ENCODE measurements at places on chromosomes 7 and 10.

DNA sequence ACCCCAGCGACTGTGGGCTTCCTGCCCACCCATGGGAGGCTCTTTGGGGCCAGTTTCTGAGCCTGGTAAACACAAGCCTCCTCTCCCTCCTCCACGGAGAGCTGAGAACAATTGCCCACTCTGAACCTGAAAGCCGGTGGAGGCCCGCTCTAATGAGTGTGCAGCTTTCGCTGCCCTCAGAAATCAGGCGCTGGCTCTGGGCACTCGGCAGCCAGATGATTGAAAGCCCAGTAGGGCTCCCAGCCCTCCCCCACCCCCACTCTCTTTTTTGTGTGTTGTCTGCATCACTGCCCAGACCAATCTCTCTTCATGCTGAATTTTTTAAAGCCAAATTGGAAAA, 438.9 kb downstream of the RPS24 start:
- no peak for DNase-seq

GRCh38 chr10:73889014-73889413, 14.7 kb upstream of the CAMK2G start:
- no peak for DNase-seq

- DNase-seq, result no peak
Observed at GRCh38 chr10:99369551-99369950, 40.4 kb downstream of the CNNM1 start.

DNA sequence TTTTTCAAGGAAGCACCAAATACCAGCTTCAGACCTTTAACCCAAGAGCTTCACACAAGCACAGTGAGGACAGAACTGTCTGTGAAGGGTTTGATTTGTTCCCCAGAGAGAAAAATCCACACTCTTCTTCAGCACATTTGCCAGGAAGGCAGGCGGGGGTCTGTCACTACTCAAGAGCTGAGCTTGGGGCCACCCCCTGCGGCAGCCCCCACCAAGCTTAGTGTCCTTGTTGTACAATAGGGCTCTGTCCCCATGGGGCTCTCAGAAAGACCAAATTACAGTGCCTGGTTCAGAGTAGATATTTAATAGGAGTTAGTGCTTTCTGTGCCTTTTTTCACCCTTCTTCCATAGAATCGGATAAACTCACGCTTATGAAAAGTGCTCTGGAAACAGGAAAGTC, 12.4 kb downstream of the ECHDC3 start:
- no peak for DNase-seq

DNA sequence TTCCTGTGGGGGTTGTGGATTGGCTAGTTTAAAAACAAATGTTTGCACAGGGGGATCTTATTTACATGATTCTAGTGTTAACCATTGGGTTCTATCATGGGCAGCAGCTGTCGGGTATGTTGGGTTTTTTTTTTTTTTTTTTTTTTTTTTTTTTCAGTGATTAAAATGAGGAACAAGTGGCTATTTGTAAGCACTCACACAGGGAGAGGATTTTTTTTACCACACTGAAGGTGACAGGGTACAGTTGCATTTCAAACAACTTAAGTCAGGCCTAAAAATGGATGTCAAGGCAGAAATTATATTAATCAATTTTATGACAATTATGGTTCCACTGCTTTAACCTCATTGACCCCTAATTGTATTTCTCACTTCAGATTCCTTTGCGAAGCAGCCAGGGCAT, 92.8 kb downstream of the CD36 start:
- no peak for DNase-seq

DNA sequence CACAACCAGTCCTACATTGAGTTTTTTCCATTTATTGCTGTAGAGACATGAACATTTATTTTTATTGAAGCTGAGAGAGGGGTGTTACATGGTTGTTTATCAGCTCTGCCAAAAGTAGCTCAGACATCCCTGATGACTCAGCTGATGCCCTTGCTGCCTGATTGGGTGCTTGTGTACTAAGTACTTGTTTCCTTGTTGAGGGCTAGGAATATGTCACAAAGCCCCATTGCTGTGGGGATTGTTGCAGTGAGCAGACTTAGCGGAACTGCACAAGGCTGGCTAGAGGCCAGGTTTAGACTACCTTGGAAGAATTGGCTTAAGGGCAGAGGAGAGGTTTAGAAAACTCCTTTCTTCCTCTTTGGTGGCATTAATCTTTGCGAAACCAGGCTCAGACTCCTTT, 110.6 kb downstream of the AUTS2 start:
- no peak for DNase-seq

DNA sequence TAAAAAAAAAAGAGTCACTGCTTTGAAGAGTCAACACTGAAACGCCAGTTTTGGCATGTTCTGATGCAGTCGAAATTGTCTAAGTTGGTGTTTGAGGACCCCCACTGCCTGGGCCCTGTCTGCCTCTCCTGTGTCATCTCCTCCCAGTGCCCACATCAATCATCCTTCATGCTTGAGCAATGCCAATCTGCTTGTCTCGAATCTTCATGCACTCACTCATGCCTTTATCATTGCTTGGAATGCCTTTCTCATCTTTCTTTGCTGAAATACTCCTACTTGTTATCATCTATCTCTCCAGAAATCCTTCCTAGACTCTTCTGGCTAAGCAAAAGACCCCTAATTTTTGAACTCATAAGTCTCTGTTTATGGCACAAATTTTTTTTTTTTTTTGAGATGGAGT, 42.1 kb upstream of the PLPP4 start:
- no peak for DNase-seq

DNA sequence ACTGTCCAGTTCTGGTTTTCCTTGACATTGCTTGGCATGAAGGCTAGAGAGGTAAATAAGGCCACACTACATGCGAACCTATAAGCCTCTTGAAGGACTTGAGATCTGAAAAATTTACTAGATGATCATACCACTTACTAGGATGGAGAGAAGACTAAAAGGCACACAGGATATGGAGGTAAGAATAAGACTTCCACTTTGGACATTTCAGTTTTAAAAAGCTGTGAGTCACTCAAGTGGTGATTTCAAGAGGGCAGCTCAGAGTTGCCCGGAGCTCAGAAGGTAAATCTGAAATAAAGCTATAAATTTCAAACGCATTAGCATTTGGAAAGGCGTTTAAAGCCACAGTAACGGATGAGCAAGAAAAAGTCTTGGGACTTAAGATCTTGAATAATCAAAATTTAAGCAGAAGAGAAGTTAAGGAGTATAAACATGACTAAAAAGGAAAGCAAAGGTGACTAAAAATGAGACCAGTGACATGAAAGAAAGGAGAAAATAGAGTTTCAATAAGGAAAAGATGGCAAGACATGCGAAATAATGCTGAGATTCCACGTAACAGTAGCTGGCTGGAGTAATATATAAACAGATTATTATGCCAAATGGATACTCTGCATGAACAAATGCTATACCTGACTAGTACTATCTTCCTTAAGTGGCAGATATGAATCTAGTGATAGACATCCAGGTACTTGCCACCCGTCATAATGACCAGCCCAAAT, 68.3 kb downstream of the SNX13 start:
- no peak for DNase-seq

DNA sequence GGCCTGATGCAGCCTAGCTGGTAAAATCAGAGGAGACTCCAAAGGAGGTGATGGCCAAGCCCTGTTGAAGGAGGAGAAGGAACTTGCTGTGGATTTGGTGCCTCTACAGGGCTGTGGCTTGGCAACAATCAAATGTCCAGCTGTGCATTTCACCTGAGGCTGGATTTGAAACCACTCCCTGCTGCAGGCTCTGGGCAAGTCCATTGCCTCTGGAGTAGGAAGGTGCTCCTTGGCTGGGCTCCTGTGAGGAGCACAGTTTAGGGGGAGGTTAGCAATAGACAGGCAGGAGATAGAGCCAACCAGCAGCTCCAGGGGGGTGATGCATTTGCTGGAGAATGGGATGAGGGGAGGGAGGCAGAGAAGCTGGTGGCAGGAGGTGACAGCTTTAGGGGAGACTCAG, 26.5 kb downstream of the CDH23 start:
- DNase-seq, result no peak

- no peak for DNase-seq
Observed at GRCh38 chr7:158001621-158002320, 585.9 kb downstream of the PTPRN2 start.

- DNase-seq, result no peak
Observed at GRCh38 chr7:112205343-112206237, 609 bp downstream of the DOCK4 start.

GRCh38 chr10:34244756-34245484, 570.2 kb downstream of the PARD3 start:
- DNase-seq, result no peak

GRCh38 chr7:1851721-1852516, 181.8 kb downstream of the ELFN1 start:
- no peak for DNase-seq

DNA sequence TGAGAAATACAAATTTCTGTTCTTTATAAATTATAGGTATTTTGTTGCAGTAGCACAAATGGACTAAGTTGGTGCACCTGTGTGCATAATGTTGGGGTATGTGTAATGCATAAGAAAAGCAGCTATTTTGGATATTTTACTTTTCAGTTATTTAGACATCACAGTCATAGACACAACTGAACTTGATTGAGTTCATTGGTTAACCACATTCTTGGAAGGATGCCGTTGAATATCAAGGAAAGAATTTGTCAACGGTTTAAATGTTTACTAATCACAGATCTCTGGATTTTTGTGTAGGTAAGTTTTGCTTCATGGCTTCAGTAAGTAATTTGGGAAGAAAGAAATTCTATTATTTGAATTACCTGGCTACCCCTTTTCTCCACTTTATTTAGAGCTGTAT, 4.1 kb downstream of the OTUD1 start:
- no peak for DNase-seq

GRCh38 chr10:126843299-126843934, 61.8 kb upstream of the DOCK1 start:
- DNase-seq, result no peak

DNA sequence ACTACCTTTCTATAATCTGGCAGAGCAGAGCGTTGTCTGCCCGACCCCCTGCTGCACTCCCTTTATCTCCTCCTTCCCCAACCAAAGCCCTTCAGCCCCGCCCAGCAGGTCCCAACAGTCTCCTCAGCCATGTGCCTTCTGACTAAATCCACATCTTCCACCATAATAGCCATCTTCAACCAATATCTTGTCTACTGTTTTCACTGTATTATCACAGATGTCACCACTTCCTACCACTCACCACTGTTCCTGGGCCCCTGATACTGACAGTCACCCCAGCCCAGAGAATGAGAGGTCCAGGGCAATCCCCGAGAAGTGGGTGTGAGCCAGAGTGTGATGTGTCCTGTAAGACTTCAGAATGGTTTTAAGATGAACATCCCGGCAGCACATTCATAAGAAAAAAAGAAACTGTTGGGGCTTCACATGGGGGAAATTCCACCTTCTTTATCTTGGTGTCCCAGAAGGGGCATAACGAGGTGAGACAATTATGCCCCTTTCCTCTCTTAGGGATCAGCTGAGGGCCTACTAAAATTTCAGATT, 25.3 kb downstream of the CCDC6 start:
- DNase-seq, result no peak

DNA sequence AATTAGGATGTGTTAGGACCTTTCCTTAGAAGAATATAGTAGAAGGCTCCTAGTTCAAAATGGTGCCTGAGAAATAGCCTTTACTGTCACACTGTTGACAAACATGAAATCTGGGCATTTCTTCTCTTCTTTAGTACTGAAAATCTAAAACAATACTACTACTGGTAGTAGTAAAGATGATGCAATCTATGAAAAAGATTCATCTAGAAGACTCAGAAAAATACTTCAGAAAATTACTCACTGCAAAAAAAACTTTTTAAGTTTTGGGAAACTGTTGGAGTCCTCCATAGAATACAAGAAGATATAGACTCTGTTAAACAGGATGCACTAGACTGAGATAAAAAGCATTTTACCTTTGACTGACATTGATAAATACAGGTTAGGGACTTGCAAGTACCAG, 67.1 kb downstream of the NRF1 start:
- DNase-seq, result no peak

DNA sequence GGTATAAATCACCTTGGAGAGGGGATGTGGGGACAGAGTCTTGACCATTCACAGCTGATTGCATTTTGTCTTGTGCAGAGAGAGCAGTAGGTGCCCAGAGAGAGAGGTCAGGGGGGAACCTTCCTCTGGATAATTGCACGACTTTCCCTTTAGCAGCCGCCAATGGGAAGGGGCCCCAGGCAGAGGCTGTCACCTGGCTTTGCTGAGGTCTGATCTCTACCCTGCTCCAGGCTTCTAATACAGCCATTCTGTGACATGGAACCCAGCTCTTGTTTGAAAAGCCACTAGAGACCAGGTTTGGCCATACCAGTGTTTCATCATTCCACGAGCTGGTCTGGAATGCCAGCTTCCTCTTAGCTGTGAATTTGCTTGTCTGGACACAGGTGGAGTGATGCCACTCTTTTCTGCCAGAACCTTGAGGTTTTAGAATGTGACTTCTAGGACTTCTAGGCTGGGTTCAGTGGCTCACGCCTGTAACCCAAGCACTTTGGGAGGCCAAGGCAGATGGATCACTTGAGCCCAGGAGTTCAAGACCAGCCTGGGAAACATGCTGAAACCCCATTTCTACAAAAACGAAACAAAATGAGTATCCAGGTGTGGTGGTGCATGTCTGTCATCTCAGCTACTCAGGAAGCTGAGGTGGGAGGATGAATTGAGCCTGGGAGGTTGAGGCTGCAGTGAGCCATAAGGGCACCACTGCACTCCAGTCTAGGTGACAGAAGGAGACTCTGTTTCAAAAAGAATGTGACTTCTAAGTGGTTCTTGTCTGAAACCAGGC, 159.9 kb downstream of the CAMK1D start:
- DNase-seq, result no peak

GRCh38 chr10:114102256-114102655, 58.6 kb downstream of the ADRB1 start:
- DNase-seq, result no peak

GRCh38 chr10:102335184-102335583, 60.3 kb upstream of the NFKB2 start:
- no peak for DNase-seq

- DNase-seq, result no peak
Observed at GRCh38 chr7:74225400-74225799, 15.6 kb downstream of the LAT2 start.

GRCh38 chr7:23520582-23520981, 11.2 kb downstream of the TRA2A start:
- DNase-seq, result no peak

DNA sequence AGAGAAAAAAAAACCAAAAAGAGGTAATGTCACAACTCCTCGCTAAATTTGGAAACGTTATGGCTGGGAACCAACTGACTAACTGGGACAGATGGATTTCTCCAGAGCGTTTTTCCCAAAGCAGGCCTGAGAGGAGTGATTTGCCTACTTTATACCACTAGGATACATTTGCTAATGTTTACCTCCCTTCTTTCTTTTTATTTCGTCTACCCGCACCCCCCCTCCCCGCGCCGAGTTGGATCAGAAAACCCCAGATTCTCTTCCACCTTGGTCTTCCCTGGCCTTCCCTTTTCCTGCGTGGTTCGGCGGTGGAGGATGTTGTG, 7.2 kb downstream of the CPA2 start:
- DNase-seq, result no peak

- DNase-seq, result no peak
Observed at GRCh38 chr7:27955596-27955995, 215.6 kb downstream of the TAX1BP1 start.

Data from activated naive CD8-positive, alpha-beta T cell treated with anti-CD3 and anti-CD28 coated beads, Interleukin-2, amount 50 U/mL, for 16 hours (primary cell).